Stimulated activated CD8-positive, alpha-beta memory T cell treated with anti-CD3 and anti-CD28 coated beads, Interleukin-2, amount 100 ng/mL, for 1 hour (primary cell): ENCODE measurements at places on chromosomes 3 and 15.

DNA sequence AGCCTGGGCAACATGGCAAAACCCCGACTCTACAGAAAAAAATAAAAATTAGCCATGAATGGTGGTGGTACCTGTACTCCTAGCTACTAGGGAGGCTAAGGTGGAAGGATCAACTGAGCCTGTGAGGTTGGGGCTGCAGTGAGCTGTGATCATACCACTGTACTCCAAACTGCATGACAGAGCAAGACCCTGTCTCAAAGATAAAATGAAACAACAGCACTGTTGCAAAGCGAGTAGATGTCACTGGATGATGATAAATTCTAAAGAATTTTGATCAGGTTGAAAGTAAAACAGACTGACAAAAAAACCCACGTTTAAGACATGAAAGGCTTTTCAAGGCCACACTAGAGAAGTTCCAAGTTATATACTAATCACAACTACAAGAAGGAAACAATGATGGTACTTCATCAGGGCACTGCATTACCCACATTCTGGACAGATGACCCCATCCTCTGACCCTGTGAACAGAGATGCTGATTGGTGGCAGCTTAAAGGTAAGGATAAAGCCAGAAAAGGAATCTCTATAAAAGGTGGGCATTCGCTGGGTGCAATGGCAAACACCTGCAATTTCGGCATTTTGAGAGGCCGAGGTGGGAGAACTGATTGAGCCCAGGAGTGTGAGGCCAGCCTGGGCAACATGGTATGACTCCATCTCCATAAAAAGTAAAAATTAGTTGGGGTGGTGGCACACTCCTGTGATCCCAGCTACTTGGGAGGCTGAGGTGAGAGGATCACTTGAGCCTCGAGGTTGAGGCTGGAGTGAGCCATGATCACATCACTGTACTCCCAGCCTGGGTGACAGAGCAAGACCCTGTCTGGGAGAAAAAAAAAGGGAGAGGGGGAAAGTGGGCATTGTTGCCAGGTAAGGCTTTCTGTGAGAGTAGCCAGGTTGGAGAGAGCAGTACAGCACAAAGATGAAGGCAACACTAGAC lies 59.2 kb downstream of the TBL1XR1 start:
- no peak for DNase-seq

DNA sequence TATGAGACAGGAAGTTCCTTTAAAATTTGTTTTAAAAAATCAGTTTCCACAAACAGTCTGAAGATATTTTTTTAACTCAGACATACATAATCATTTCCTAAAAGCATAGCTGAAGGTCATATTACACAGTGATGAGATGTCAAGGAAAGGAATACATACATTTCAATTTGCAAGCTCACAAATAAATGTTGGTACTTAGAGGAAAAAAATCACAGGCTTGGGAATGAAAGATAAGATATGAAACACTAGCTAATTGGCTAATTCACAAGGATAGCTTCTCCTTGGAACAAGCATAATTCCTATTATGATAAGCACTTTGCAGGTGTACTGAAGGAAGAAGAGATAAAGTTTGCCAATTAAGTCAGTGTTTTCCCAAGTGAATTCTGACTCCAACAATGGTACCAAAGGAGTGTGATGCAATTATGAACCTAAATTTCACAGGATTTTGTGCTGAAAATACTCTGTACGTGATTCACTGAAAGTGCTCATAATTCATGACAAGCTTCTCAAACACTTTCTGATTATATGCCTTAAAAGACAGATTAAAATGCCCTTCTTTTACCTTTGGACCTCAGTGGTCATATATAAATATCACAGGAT lies 112.4 kb downstream of the FRMD5 start:
- DNase-seq = no peak

DNA sequence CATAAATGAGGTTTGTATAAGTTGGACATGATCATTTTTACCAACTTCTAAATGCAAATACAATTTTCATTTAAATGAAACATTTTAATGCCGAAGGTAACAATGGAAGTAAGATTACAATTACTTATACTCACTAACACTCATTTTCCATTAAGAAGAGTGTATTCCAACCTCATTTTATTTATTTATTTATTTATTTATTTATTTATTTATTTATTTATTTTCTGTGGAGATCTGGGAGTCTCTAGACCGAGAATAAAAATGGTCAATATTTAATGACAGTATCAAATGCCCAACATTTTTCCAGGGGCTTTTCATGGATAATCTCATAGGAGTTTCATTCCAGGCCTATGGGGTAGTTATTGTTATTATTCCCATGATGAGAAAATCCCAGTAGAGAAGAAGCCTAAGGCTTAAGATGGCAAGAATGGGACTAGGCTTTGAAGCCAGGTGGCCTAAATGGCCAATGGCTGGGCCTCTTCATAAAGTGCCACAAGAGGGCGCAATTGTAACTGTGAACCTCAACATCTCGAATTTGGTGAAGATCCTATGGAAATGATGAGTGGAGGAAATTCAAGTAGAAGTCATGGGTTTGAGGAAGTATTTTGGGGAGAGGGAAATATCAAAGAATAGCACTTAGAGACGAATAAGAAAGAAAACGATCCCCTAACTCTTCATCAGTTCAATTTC lies 21.3 kb downstream of the VGLL3 start:
- no peak for DNase-seq

DNA sequence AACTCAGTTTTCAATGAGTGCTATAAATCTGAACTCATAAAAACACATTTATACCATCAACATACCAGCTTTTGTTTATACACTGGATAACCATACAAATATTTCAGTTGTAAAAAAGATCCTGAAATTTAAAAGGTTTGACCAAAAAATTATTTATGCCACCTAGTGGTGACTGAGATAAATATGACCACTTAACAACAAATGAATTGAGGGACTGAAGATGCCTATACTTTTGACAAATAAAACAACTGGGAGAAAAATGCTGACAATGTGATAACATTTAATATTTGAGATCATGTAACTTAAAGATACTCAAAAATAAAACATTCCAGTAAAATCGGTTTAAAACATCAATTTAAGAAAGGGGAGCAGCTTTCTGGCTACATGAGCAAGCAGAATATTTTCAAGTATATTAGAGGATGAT lies 30.4 kb downstream of the ATG3 start:
- no peak for DNase-seq

DNA sequence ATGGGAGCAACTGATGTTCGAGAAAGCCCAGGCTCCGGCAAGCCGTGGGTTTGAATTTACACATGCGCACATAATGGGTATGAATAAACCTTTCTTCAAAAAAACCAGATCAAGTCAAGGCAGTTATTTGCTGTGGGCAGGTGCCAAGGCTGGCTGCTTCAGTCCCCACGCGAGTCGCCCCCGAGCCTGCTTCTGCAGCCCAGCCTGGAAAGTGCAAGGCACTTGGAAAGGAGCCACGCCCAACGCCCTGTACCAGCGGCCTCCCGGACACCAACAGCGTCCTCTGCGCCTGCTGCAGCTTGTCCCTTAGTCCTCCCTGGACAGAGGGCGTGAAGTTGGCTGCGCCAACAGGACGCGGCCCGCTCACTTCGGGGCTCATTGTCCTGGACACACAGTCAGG lies 68.9 kb downstream of the KLF15 start:
- no peak for DNase-seq

- no peak for DNase-seq
These were observed 382.9 kb upstream of the MCTP2 start for GRCh38 chr15:93848490-93848889.

DNA sequence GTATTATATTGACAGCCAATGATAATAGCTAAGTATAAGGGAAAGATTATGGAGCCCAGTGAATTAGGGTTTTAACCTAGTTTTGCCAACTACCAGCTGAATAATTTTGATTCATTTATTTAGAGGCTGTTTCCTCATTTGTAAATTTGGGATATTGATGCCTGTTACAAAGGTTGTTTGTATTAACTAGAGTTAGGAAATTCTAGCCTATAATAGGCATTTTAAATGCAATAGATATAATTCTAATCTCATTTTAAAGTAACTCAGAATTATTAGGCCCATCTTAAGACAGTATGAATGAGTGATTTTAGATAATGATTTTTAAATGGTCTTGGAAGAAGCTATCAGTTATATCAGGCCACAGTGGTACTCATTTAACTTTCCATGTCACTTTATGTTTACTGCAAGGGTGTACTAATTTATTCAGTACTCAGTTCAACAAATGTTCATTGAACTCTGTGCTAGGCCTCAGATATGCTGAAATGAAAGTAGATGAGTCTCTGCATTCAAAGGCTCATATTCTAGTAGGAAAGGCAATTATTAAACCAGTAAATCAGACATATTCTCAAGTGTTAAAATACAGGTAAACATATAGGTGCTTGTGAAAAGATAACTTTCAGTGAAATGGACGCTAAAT lies 200.8 kb downstream of the KLHL25 start:
- DNase-seq = no peak

DNA sequence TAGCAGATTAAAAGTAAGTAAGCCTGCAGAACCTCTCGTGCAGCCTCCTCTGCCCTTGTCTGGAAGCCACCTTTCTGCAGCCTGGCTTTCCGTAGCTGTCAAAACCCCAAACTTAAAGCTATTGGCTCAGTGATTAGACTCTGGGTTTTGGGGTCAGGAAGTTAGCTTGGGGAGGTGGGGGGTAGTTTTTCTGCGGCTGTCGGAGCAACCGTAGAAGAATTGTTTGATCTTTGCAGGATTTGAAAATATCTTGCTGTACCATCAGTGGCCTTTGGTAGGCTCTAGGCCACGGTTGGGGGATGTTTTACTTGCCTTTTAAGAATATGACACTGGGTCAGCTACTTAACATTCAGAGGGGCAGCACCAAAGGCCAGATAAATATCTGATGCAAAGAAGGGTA lies 88.4 kb upstream of the RASGRP1 start:
- DNase-seq = peak; percentile 46

GRCh38 chr3:146747051-146747450 lies 141.9 kb upstream of the PLSCR5 start:
- no peak for DNase-seq

- no peak for DNase-seq
These were observed 428.3 kb downstream of the CNTN4 start for GRCh38 chr3:2526926-2527325.

- no peak for DNase-seq
These were observed 626 bp upstream of the PTPRG start for GRCh38 chr3:61560517-61561373.

DNA sequence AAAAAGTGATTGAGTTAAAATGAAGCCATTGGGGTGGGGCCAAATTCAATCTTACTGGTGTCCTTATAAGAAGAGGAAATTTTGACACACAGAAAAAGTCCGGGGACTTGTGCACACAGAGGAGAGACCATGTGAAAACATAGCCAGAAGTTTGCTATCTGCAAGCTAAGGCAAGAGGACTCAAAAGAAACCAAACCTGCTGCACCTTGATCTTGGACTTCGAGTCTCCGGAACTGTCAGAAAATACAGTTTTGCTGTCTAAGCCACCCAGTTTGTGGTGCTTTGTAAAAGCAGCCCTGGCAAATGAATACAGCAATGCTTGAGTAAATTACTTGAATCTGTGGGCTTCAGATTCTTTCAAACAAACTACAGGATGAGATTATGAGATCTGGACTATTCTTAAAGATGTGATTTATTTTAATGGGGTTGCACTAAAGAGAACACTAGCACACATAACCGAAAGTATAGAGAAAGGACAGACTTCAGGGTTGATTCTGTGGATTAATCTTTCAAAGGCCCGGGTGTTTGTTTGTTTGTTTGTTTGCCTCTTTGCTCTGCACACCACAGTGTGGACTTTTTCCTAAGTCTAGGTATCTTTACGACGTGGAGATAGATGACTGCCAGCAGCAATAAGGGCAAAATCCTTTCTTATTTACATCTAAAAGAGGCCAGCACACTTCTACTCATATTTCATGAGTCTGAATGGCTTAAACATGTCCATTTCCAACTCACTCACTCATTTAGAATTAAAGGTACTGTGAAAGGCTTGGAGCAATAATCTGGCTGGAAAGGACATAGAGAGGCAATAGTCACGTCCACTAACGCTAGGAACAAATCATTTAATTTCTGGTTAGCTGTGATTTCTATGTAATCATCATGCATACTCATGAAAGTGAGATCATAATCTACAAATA lies 53.9 kb upstream of the SSR3 start:
- no peak for DNase-seq

GRCh38 chr3:113167825-113168801 lies 43.2 kb upstream of the BOC start:
- DNase-seq = no peak
